Right kidney (tissue), 9 donors: ENCODE measurements at places on chromosomes 5 and 9.

- DNase-seq = no peak
Observed at GRCh38 chr9:109939698-109940342, 159.8 kb downstream of the PALM2AKAP2 start.

DNA sequence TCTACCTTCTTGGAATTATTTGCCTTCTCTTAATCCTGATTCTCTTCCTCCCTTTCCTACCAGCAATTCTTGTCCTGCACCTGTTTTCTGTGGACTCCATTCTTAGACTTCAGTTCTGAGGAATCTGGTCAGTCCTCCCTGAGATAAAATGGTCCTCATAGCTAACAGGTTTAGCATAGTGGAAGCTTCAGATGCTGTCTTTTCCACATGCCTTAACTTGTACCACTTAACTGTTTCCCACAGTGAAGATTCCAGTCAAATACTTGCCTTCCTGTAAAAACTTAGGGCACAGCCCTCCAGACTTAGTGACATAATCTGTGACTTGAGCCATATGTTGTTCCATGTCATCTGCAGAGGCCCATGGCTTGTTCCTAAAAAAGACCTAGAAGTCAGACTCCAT lies 261.3 kb downstream of the CWC27 start:
- DNase-seq = no peak

- DNase-seq = no peak
Observed at GRCh38 chr5:33738967-33739366, 152.8 kb downstream of the ADAMTS12 start.

DNA sequence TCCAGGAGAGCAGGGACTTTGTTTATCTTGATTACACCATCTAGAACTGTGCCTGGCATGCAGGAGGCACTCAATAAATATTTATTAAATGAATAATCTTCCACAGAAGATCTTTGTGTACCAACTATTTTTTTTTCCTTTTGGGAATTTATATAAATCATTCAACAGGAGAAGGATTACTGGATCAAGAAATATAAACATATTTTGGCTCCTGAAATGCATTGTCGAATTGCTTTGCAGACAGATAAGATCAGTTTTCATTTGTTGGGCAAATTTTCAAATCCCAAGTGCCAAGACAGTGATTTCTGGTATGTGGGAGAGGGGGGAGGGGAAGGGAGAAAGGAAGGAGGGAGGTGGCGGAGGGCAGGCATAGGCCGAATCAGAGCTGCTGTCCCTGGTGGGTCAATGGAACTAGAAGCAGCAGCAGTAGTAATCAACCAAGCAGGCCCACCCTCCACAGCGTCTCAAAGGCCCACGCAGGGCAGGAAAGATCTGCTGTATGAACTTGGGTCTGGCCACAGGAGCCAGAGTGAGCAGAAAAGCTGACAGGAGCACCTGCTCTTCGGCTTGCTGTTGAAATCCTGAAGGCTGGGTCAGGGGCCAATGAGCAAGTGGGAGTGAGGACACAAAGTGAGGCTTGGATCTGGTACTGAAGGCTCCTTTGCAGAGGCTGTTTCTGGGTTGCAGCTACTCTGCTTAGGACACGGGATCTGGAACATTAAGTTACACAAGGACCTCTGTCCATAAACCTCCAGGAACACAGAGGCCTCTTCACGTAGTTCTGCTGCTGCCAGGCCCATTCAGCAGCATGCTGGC lies 15.8 kb upstream of the TRAF1 start:
- DNase-seq = no peak

DNA sequence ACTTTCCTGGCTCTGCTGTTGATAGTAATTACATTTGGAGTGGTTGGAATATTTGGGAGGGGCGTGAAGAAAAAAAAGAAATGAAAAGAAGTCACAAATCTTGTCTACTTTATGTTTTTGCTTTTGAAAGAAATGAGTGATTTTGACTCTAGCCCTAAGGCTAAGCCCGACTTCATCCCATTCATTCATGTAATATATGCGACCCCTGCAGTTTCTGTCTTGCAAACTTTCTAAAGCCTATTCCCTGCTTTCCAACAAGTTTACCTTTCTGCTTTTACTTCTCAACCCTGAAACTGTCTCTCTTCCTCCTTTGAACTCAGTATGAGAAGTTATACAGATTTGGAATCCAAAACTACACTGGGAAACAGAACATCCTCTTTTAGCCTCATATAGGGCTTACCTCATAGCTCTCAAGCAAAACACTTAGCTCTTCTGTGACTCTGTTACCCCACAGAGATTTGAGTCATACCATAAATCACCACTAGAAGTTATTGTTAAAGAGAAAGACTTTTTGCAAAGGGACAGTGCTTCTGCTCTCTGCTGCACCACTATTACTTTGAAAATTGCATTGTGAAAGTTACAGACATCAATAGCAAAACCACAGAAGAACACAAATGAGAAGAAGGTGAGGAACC lies 1.6 kb downstream of the CFAP95 start:
- no peak for DNase-seq

GRCh38 chr9:74528207-74528606 lies 31.1 kb downstream of the RORB start:
- no peak for DNase-seq

DNA sequence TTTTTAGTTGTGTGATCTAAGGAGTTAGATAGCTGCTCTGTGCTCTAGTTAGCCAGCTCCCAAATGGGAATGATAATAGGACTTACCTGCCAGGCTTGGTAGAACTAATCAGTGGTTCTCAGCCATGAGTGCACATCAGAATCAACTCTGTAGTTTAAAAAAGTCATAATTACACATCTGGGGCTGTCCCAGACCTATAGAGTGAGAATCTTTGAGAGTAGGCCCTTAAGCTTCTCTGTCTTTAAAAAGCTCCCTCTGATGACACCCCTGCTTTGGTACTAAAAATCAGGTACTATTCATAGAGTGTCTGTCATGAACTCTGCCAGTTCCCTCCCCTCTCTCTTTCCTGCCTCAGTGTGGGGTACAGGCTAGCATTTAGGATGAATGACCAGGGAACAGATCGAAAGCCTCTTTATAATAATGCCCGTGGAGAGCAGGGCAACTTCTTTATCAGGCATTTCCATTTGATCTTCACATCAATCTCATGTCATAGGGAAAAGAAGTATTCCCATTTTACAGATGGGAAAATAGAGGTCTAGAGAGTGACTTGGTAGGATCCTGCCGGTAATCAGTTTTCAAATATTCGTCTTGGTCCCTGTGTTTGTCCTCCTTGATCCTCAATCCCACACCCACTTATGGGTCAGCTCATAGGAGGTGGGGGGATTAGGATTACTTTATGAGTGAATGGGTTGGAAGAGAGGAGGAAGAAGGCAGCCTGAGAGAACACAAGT lies 15.3 kb downstream of the PPARGC1B start:
- no peak for DNase-seq

GRCh38 chr9:34689116-34689470 lies 2.0 kb downstream of the CCL19 start:
- no peak for DNase-seq

- no peak for DNase-seq
Observed at GRCh38 chr5:6752782-6753181, 39.5 kb downstream of the TENT4A start.

- no peak for DNase-seq
Observed at GRCh38 chr5:148836272-148837250, 10.2 kb downstream of the ADRB2 start.

DNA sequence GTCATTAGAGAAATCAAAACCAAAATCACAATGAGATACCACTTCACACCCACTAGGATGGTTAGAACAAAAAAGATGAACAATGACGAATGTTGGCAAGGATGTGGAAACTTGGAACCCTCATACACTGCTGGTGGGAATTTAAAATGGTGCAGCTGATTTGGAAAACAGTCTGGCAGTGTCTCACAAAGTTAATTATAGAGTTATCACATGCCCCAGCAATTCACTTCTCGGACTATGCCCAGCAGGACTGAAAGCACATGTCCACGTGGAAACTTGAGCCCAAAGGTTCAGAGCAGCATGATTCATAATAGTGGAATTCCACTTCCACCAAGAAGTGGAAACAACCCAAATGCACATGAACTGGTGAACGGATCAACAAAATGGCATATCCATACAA lies 85.0 kb upstream of the HRH2 start:
- no peak for DNase-seq

- DNase-seq = no peak
Observed at GRCh38 chr9:33164138-33164809, 2.9 kb downstream of the B4GALT1 start.

GRCh38 chr9:120778758-120779157 lies 14.5 kb downstream of the FBXW2 start:
- DNase-seq = no peak

GRCh38 chr9:125959951-125960619 lies 212.9 kb downstream of the PBX3 start:
- no peak for DNase-seq

DNA sequence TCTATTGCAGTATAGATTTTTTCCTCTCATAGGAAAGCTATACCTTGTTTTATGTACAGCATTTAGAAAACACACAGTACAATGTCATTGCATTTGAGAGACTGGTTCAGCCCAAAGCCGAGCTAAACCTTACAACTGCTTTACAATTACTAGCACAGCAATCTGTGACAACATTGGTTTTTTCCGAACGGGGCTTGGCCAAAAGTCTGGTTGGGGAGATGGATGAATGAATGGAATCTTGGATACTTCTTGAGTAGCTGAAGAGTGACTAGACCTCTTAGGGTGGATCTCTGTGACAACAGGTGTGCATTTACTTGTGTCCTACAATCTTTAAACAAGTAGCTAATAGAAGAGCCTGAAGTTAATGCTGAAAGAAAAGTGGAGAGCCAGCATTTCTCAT lies 1.2 kb downstream of the SGCD start:
- DNase-seq = no peak

- no peak for DNase-seq
Observed at GRCh38 chr9:98964201-98964600, 20.5 kb downstream of the COL15A1 start.

DNA sequence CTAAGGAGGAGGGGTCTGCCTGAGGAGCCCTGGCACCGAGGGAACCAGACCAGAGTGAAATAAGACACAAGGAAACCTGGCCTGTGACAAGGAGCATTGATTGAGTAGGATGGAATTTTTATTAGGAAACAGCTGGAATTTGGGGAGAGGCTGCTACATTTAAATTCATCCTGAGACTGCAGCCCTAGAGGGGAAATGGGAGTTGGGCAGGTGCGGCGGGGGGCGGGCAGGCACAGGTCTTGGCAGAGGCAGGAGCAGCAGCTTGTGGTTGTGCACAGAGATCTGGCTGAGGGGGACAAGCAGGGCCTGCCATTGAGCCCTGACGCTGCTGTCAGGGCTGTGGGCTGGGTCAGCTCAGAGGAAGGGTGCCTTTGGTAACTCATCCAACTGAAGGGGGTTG lies 71.6 kb downstream of the PCDH1 start:
- DNase-seq = no peak

GRCh38 chr5:50751064-50751657 lies 84.7 kb downstream of the PARP8 start:
- DNase-seq = no peak

DNA sequence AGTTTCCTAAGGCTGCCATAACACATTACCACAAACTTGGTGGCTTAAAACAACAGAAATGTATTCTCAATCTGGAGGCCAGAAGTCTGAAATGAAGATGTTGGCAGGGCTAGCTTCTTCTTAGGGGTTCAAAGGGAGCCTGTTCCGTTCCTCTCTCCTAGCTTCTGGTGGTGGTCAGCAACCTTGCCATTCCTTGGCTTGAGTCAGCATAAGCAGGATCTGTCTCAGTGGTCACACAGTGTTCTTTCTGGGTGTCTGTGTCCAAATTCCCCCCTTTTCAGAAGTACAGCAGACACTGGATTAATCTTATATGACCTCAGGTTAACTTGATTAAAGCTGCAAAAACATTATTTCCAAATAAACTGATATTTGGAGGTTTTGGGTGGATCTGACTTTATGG lies 2.1 kb upstream of the OSMR start:
- DNase-seq = no peak

DNA sequence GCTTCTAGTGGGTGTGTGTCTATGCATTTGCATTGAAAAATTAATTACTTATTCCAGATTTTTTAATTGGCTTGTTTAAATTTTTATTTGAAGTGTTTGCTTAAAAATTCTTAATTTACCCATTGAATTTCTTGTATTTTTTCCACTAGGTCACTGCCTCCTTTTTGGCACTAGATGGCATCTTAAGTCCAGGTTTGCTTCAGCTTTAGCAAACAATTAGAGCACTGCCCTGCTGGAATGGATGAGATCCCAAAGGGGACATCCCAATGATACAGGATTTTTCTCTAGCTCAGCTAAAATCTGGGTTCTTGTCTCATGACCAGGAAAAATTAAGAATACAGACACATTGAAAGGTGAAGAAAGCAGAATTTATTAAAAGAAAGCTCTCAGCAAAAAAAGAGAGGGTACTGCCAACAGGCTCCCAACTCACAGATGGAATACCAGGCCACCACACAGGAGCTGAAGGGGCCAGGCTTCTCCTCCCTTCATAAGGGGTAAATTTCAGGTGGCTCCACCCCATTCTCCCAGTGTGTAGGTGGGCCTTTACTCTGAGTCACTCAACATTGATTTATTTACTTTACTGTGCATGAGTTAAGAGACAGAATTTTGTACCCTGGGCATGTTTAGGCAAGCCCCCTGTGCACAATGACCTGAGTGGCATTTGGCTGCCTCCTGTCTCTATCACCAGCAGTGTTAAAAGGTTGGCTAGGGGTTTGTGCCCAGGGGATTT lies 532.4 kb downstream of the ANXA1 start:
- DNase-seq = no peak

GRCh38 chr5:5792106-5792505 lies 369.6 kb downstream of the ICE1 start:
- DNase-seq = no peak

DNA sequence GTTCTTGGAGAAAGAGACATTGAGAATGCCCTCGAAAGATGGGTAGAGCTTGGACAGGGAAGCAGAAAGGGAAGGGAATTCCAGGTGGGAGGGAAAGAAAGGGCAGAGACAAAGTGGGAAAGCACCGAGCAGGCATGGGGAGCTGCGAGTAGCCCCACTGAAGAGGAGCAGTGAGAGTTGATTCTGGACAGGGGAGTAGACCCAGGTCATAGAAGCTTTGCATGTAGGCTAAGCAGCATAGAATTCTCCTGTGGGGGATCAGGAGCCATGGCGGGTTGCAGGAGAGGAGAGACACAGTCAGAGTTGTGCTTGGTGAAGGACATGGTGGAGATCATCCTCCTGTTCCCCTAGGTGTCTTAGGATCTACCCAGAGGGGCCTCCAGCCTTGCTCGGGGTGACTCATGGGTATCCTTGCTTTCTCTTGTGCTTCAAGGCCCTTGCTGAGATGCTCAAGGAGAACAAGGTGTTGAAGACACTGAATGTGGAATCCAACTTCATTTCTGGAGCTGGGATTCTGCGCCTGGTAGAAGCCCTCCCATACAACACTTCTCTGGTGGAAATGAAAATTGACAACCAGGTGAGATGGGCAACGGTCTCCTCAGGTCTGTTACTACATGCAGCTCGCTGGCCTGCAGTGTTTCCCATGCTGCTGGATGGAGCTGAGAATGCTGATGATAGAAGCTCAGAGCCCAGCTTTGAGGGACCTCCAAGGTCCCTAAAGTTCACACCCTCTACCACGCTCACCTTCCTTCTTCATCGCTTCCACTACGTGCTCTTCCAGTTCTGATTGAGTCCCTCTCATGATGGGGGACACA lies 64.5 kb downstream of the TSTD2 start:
- DNase-seq = no peak
